CD4-positive, alpha-beta T cell treated with Interleukin-6 at 100 ng/mL for 8 hours (primary cell): ENCODE measurements at places on chromosomes 6 and 20.

- DNase-seq, result no peak
Measured at GRCh38 chr6:164331026-164331425, 916.5 kb downstream of the QKI start.

- DNase-seq, result no peak
Measured at GRCh38 chr6:96007663-96008062, 8.1 kb upstream of the FUT9 start.

DNA sequence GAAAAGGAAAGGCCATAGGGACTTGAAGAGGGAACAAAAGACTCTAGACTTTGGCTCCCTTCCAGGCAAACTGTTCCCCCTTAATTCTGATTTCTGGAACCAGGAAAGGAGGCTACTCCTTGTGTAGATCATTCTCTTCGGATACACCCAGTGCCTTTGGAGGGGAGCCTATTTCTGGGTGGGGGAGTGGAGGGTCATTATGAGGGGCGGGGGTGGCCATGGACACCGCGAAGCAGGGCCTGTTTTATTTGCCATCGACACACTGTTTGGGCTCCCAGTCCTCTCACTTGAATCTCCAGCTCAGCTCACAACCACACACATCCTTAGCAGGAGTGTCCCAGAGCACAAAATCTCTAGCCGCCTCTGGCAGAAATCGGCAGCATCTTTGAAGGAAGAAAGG lies 132.3 kb downstream of the PXDC1 start:
- DNase-seq, result no peak

- no peak for DNase-seq
Measured at GRCh38 chr6:79782792-79783580, 151.9 kb downstream of the SH3BGRL2 start.

- no peak for DNase-seq
Measured at GRCh38 chr6:23650676-23651075, 475.3 kb upstream of the NRSN1 start.

DNA sequence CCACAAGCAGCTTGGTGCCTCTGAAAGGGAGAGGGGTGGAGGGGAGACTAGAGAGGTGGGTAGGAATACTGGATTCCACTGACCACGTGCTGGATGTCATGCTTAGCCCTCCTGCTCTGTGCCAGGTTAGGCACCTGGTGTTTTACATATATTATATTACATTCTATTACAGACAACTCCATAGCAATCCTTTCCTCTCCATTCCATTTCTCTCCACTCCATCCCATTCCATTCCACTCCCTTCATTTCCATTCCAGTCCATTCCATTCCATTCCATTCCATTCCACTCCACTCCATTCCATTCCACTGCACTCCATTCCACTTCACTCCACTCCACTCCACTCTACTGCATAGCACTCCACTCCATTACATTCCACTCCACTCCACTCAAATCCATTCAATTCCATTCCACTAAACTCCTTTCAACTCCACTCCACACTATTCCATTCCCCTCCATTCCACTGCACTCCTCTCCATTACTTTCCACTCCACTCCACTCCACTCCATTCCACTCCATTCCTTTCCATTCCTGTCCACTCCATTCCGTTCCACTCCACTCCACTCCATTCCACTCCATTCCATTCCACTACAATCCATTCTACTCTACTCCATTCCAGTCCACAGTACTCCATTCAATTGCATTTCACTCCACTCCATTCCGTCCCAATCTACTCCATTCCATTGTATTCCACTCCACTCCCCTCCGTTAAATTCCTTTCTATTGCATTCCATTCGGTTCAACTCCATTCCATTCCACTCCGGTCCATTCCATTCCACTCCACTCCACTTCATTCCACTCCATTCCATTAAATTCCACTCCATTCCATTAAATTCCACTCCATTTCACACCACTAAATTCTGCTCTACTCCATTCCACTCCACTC lies 27.2 kb upstream of the DEFB125 start:
- no peak for DNase-seq

GRCh38 chr20:62674370-62674769 lies 32.1 kb downstream of the SLCO4A1 start:
- DNase-seq, result no peak

DNA sequence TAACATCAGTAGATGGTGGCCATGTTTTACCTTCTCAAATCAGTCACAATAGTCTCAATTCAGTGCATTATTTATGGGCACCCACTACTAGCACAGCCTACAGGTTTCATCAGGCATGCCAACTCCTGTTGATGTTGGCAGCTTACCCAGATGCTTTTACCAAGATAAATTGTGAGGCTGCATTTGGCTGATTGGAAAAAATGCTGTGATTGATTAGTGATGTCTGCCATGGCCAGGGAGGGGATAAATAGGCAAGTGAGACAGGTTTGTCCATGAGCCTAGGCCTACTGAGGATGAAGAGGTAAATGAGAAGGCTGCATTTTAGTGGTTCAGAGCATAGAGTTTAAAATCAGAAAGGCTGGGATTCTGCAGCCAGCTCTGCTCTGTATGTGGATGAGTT lies 227.1 kb downstream of the NFATC2 start:
- no peak for DNase-seq

DNA sequence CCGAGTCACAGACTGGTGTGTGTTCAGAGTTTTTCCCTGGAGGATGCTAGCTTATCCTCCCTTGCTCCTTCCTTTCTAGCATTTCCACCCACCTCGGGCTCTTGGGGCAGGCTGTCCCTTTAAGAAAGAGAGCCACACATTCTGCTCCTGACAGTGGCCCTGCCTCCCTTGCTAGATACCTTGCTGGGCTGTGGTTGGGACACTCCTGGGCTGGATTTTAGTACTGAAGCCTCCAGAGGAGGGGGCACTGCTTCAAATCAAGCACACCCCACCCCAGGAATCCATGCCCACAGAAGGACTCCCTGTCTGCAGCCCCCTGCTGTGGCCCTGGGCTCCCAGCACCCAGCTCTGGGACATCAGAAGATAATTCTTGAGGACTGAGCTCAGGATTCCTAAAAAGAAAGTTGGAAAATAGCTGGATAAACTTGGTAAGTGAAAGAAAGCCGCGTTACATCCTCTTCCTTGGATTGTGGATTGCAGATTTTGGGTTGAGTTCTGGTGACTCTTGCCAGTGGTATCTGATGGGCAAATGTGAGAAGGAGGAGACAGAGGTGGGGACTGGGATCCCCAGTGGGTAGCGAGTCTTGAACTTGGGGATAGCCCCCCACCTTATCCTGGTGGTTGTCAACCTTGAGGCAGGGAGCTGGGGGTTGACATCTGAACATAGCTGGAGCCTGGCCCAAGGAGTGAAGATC lies 29.0 kb downstream of the DAAM2 start:
- DNase-seq, result no peak

DNA sequence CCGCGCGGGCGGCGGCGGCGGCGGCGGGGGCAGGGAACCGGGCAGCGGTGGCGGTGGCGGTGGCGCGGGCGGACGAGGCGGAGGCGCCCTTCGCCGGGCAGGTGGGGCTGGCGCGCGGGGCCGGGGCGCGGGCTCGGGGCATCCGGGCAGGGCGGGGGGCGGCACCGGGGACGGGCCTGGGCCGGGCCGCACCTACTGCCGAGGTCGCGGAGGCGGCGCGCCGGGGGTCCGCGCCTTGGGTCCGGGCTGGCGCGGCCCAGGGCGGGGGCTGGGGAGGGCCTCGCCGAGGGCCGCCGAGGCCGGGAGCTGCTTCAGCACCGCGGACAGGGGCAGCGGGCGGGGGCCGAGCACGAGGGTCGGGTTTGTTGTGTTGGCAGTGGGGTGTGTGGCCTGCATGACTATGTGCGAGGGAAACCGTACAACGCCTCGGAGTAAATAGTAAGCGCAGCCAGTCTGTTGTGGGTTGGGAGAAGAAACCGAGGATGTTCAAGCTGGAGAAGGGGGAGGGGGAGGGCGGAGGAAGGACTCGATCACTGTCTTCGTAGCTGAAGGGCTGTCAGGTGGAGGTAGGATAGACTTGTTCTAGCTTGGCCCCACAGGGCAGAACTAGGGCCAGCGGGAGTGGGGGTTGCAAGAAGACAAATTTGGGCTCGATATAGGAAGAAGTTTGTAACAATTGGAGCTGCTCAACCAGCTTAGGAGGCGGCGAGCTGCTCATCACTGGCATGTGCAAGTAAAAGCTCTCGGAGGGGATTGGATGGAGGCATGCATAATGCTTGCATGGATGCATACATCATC lies 593 bp downstream of the MMP24 start:
- DNase-seq, result no peak

DNA sequence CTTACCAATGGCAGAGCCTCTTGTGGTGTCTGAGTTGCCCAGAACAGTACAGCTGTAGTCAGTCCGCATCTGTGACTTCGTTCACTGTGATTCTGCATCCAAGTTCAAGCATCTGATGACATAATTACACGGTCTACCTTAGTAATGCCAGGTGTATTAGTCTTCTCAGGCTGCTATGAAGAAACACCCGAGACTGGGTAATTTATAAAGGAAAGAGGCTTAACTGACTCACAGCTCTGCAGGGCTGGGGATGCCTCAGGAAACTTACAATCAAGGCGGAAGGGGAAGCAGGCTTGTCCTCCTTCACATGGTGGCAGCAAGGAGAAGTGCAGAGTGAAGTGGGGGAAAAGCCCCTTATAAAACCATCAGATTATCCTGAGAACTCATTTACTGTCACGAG lies 163.9 kb upstream of the SULF2 start:
- no peak for DNase-seq

GRCh38 chr6:106659859-106660258 lies 30.5 kb downstream of the QRSL1 start:
- no peak for DNase-seq

- DNase-seq, result no peak
Measured at GRCh38 chr20:63121246-63121645, 94.7 kb downstream of the YTHDF1 start.

DNA sequence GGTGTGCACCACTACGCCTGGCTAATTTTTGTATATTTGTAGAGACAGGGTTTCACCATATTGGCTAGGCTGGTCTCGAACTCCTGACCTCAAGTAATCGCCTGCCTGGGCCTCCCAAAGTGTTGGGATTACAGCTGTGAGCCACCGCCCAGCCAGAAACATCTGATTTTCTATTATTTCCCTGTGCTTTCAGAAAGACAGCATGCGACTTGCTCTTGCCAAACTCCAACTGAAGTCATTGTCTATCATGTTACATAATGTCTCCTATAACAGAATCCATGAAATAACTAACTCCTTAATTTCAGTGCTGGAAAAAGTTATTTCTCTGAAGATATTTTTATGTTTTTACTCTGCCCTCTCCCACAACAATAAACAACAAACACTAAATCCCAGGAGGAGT lies 8.5 kb downstream of the RMND1 start:
- DNase-seq, result no peak

DNA sequence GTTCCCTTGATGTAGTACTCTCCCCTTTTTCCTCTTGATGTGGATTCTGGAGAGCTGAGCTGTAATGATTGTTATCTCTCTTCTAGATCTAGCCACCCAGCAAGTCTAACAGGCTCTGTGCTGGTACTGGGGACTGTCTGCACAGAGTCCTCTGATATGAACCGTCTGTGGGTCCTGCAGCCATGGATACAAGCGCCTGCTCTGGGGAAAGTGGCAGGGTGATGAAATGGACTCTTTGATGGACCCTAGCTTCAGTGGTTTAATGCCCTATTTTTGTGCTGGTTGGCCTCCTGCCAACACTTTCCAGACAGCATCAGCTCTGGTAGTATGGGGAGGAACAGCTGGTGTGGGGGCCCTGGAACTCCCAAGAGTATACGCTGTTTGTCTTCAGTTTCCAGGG lies 216.3 kb downstream of the ADGRG6 start:
- no peak for DNase-seq
